Activated T-helper 1 cell treated with anti-CD3 and anti-CD28 coated beads, Interleukin-2, amount 50 U/mL, for 16 hours (primary cell): ENCODE measurements at places on chromosomes 3 and 15.

- DNase-seq: no peak
Observed at GRCh38 chr3:159960188-159961148, 28.2 kb upstream of the IL12A start.

DNA sequence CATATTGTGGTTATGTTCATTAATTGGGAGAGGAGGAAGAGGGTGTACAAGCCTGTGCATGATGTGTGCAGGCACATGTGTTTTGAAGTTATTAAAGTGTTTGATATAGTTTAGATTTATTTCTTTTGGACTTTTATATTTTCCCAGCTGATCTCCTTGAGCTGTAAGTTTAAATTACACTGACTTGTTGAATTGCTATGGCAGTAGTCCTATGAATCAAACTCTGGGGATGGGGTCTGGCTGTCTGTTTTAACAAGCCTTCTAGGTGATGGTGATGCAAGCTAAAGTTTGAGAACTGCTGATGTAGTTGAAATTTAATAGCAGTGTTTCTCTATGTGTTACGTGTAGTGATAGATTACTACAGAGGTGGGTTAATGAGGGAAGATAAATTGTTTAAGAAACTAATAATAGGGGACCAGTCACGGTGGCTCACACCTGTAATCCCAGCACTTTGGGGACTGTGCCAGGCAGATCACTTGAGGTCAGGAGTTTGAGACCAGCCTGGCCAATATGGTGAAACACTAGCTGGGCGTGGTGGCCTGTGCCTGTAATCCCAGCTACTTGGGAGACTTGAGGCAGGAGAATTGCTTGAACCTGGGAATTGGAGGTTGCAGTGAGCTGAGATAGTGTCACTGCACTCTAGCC lies 7.0 kb downstream of the ARIH1 start:
- DNase-seq: no peak

DNA sequence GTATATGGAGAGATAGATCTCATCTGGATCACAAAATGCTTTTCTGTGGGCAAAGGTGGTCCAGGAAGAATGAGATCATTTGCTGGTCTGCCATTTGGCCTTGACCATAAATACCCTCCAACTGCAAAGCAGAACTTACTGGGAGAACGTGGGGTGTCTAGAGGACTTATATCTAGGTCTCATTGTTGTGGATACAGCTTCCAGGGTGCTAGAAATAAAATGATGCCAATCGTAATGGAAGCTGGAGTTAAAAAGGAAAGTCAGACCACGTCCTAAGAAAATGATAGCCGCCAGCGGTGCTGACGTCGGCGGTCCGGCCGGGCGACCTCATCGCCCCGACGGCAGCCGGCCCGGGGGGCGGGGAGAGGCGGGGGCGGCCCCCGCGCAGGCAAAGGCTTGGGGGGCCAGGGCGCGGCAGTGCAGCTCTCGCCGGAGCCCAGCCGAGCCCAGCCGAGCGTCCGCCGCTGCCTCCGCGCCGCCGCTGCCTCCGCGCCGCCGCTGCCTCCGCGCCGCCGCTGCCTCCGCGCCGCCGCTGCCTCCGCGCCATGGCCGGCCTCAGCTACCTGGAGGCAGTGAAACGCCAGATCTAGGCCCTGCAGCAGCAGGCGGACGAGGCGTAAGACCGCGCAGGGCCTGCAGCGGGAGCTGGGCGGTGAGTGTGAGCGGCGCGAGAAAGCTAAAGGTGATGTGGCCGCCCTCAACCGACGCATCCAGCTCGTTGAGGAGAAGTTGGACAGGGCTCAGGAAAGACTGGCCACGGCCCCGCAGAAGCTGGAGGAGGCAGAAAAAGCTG lies 89.5 kb downstream of the EOMES start:
- peak; percentile 31 for DNase-seq

GRCh38 chr3:54599716-54600115 lies 328.1 kb downstream of the LRTM1 start:
- no peak for DNase-seq

DNA sequence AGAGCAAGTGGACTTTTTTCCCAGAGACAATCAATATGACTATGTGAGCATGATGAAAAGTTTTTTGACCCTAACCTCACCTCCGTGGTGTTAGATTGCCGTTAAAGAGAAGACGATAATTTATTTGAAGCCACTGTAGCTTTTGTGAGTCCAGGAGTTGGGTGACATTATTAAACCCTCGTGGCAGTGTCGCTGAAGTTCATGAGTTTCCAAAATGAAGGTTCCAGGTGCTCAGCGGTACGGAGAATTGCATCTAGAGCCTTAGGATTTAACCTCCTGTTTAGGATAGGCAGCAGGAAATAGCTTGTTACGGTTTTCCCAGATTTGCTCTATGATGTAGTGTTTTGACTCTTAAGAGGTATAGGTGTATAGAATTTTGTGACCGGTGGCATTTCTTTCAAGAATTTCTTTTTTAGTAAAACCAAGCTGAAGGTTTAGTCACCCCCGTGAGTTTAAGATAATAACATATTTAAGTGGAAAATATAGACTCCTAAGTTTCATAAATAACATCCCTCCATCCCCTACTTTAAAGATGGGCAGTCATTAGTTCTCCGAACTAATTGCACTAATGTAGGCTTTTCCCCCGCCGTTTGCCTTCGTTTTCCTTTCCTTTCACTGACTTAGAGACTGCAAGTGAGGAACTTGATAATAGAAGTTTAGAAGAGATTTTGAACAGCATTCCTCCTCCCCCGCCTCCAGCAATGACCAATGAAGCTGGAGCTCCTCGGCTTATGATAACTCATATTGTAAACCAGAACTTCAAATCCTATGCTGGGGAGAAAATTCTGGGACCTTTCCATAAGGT lies 2.0 kb downstream of the SMC4 start:
- DNase-seq: no peak

DNA sequence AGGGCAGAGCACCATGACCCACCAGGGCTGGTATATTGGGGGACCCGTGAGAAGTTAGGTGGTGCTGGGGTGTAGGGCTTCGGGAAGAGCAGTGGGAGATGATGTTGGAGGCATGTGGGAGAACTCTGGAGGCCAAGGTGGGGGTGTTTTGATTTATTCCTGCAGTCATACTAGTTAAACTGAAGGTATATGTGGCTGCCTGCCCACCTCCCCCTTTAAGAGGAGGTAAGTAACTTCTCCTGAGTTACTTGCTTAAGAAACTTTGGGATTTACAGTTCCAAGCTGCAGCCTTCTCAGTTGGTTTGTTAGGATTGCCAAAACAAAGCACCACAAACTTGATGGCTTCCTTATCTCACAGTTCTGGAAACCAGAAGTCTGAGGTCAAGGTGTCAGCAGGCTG lies 73.1 kb upstream of the AGBL1 start:
- DNase-seq: no peak

- no peak for DNase-seq
Observed at GRCh38 chr3:15649858-15650257, 48.3 kb downstream of the BTD start.

GRCh38 chr3:107263269-107264021 lies 113.8 kb upstream of the CCDC54 start:
- no peak for DNase-seq
